ENCODE measurements at places on chromosomes 3 and 15.

- DNase-seq: no peak
Measured at GRCh38 chr3:85572978-85573377, 614.2 kb downstream of the CADM2 start.

GRCh38 chr15:88655103-88655553 is 16.3 kb downstream of the ISG20 start:
- no peak for DNase-seq

DNA sequence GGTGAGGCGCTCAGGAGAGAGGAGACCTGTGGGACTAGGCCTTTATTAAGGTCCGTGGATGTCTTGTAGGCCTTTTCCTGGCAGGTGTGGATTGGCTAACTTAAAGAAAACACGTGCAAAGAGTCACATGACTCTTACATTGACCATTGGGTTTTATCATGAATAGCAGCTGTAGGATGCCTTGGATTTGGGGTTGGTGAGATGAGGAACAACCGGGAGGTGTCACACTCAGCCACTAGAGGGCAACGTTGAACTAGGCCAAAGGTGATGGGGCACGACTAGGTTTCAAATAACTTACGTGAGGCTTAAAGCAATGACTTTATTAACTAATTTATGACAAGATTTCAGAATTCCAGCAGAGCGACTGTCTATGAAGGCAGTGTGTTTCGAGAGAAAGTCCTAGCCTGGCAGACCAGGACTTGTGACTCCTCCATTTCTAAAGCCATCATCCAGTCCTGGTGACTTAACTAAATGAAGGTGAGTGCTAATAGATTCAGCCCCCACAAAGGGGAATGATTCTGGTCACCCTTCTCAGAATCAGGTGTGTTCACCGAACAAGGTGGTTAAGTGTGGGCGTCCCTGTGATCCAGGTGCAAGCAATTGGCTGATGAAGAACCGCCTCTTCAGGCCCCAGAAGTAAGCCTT is 345.6 kb downstream of the MCTP2 start:
- DNase-seq: no peak

GRCh38 chr3:3209714-3210113 is 30.2 kb upstream of the CRBN start:
- DNase-seq: no peak

DNA sequence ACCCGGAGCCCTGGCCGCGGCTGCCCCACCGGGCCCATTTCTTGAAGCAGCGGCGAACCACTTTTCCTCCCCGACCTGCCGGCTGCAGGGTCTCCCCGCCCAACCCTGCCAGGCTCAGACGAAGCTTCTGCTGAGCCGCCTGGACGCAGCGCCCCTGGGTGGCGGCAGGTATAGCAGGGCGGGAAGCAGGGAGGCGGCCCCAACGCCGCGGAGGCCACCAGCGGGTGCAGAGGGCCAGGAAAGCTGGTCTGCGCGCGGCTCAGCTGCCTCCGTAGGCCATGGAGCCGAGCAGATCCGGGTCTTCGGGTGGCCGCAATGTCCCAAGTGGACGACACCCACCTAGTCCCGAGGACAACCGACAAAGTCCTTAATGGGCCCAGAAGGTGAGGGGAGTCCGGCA is 21.9 kb upstream of the SRPRB start:
- DNase-seq: no peak

- DNase-seq: no peak
Measured at GRCh38 chr15:70171256-70171886, 73.7 kb upstream of the TLE3 start.

GRCh38 chr3:31274326-31275024 is 258.2 kb upstream of the STT3B start:
- no peak for DNase-seq

- no peak for DNase-seq
Measured at GRCh38 chr15:52579852-52580251, 11.0 kb upstream of the ARPP19 start.
